Bronchial epithelial cell (primary cell): ENCODE measurements at places on chromosomes 6 and 20. TPM values are rescaled to one million over a fixed set of nuclear protein-coding genes. Genes with fewer than 3 reads are reported as not detected.

The SAMD3 gene
- total RNA-seq, result not detected in 2 replicates

The ZNF391 gene
- 0.53 and 1.4 TPM in 2 replicates for total RNA-seq

The AGPAT1 gene
- 5.8 and 9.0 TPM in 2 replicates for total RNA-seq

The PCED1A gene
- total RNA-seq, result 12.9 and 17.9 TPM in 2 replicates

The EPPIN gene
- total RNA-seq, result not detected in 2 replicates

The RUNX2 gene
- total RNA-seq, result 0.38 and 0.79 TPM in 2 replicates

The ULBP3 gene
- 5.6 and 11.1 TPM in 2 replicates for total RNA-seq

The NRN1 gene
- total RNA-seq, result not detected in 2 replicates

The APOBEC2 gene
- not detected in 2 replicates for total RNA-seq

The KIAA1755 gene
- total RNA-seq, result not detected in 2 replicates

The PNLDC1 gene
- total RNA-seq, result 0.13 and 0.26 TPM in 2 replicates

The GINM1 gene
- total RNA-seq, result 30.8 and 41.2 TPM in 2 replicates

The FERMT1 gene
- total RNA-seq, result 26.6 and 60.6 TPM in 2 replicates
